Naive thymus-derived CD4-positive, alpha-beta T cell (primary cell): ENCODE measurements at places on chromosomes 13 and 19. TPM values are rescaled to one million over a fixed set of nuclear protein-coding genes. Genes with fewer than 3 reads are reported as not detected.
A peak's percentile ranks its signal among the peaks of the same experiment; 100 is the strongest.

DNA sequence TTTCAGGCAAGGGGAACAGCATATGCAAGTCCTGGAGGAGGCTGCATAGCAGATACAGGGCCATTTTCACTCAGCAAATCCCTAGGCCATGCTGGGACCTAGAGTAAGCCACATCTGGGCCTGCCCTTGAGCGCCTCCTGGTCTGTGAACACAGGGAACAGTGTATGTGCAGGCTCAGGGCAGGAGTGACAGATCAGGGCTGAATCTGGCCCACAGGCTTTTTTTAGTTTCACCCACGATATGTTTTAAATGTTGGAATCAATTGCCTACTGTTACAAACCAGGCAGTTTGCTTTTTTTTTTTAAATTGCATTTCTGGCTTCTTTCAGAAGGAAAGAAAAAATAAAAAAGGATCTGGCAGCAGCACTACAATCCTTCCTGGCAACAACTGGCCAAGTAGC is 1.5 kb upstream of the TMEM145 start:
- H3K4me1 ChIP-seq = no peaks in the 10 kb centered on the region
- peaks cover 17% of the 10 kb centered on the region for H3K27me3 ChIP-seq
- no peak for DNase-seq
- H3K27ac ChIP-seq = no peak overlapping the region
- no peak overlapping the region for H3K4me3 ChIP-seq

GRCh38 chr19:41364524-41365391 is 809 bp upstream of the B9D2 start:
- no peaks in the 10 kb centered on the region for H3K36me3 ChIP-seq
- H3K27me3 ChIP-seq = no peaks in the 10 kb centered on the region
- H3K4me1 ChIP-seq = peaks cover 21% of the 10 kb centered on the region
- no peak for DNase-seq
- H3K27ac ChIP-seq = peak overlapping the region; percentile 99

DNA sequence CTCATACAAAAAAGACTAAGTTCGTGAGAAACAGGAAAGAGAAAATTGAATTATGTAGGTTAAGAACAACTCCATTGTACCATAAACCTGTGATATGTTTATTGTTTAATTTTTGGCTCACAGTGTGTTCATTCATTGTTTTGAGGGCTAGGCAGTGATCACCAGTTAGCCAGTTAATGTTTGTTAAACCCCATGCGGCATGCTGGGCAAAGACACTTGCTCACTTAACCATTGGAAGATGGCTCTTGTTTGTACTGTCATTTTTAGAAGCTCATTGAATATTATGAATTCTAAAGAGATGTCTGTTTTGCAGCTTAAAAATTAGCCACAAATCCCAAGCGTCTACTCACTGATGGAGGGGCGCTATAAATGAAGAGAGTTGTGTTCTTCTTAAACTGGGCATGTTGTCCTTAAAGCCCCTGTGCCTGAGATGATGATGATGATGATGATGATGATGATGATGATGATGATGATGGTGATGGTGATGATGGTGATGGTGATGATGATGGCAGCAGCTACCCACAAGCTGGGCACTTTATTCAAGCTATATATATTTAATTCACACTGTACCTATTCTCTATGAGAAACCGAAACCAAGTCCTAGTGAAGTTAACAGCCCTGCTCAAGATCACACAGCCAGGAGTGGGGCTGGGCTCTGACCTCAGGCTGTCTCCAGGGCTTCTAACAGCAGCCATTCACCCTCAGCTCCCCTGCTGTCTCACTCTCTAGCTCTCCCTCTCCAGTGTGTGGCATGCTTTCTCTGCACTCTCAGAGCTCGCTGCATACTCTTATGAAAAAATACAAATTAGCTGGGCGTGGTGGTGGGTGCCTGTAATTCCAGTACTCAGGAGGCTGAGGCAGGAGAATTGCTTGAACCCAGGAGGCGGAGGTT is 169.1 kb downstream of the SHISA2 start:
- no peak overlapping the region for H3K27ac ChIP-seq
- no peaks in the 10 kb centered on the region for H3K4me1 ChIP-seq
- H3K36me3 ChIP-seq = no peaks in the 10 kb centered on the region
- peak; percentile 50 for DNase-seq

CAMSAP3 gene
- 0.16 TPM for total RNA-seq

GRCh38 chr19:11420429-11421370 is 1.6 kb upstream of the RGL3 start:
- H3K36me3 ChIP-seq = no peaks in the 10 kb centered on the region
- no peak overlapping the region for H3K27ac ChIP-seq
- H3K4me1 ChIP-seq = peaks cover 40% of the 10 kb centered on the region
- DNase-seq = no peak
- H3K27me3 ChIP-seq = peaks cover 36% of the 10 kb centered on the region
- peak overlapping the region; percentile 47 for H3K4me3 ChIP-seq

ANGPTL4 gene
- total RNA-seq = not detected

ZNF486 gene
- 4.5 and 4.8 TPM in 2 replicates for total RNA-seq
